ENCODE measurements at places on chromosomes 5 and 9.

DNA sequence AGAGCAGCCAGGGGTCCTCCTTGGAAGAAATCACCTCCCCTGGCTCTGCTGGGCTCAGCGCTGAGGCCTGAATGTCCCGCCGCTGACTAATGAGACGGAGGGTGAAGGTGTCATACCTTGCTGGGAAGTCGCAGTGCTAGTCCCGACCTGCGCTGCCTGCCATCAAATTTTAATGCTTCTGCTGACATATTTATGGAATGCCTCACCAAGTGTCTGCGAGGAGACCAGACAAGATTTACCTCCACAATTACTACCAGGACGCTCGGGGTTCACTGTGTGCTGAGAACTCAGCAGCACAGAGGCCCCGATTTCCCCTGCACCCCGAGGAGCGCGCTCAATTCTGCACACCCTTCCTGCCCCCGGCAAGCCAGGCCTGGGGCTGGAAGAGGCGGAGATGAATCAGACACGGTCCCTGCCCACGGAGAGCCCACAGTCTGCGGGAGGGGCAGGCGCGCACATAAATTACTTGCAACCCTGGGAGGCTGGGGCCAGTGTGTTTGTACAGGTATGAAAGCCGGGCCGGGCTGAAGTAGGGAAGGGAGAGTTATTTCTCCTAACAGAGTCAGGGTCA, 175.2 kb downstream of the PAX5 start:
- DNase-seq = no peak

GRCh38 chr5:146273109-146273508, 65.5 kb upstream of the POU4F3 start:
- DNase-seq = no peak

DNA sequence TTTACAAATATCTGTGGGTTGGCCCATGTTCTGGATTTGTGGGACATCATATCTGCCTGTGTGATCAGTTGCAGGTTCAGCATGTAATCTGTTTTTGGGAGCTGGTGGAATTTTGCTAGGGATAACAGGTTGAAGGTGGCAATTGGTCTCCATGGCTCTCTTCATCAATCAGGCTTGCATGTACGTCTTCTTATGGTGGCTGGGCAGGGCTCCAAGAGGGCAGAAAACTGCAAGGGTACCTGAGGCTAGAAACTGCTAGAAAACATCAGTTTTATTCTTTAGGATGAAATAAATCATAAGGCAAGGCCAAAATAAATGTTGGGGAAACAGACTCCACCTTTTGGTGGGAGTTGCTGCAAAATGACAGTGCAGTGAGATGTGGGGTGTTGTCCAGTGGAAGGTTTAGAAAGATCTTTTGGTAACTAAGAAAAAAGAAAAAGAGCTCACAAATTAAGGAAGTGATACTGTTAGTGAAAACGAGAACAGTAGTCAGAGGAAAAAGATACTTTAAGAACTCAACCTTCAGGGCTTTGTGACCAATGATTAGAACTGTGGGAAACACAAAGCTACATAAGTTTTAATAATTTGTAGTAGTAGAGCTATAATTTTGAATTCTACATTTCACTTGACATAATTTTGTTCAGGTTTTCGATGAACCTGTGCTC, 300.7 kb upstream of the IZUMO3 start:
- DNase-seq = no peak

GRCh38 chr9:89001917-89002540, 10.8 kb downstream of the S1PR3 start:
- no peak for DNase-seq

DNA sequence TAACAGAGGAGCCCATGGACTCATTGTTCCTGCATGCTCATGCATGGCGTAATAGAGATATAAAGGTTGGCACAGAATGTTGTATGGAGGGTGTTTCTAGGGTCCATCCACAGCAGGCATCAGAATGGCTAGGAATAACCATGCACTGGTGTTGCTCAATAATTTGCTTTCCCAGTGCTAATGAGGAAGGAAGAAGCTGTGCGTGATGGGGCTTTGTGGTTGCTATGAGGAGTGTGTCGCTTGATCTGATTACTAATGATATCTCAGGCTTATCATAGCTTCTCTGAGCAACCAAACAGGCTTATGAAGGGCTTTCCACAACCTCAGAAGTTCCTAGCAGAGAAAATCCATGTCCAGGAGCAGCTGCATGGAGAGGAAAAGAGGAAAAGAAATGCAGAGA, 151.3 kb upstream of the TRPC7 start:
- DNase-seq = no peak

DNA sequence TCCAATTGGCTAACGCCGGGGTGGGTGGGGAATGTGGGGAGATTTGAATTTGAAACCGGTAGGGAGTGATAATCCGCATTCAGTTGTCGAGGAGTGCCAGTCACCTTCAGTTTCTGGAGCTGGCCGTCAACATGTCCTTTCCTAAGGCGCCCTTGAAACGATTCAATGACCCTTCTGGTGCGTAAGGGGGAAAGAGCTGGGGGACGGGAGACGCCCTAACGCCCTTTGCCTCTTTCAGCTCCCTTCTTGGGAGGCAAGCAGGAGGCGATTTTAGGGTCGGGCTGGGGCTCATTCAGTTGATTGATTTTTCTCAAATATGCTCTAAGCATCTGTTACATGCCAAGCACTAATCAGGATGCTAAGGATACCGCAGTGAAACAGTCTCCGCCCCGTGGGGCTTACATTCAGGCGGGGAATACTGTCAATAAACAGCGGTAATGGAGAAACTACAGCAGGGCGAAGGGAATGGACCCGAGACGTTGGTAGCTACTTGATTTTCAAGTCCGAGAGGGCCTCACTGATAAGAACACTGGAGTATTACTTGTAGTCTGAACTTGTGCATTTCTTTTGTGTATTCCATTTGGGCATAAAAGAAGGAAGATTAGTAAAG, at the start of gene HMMR:
HMMR (plus strand) TSS at position 71 of the 610 bp plus-strand sequence; CDS start at position 132, 61 bp downstream.
- DNase-seq = no peak

GRCh38 chr9:124795881-124796431, 19.0 kb downstream of the OLFML2A start:
- DNase-seq = no peak

DNA sequence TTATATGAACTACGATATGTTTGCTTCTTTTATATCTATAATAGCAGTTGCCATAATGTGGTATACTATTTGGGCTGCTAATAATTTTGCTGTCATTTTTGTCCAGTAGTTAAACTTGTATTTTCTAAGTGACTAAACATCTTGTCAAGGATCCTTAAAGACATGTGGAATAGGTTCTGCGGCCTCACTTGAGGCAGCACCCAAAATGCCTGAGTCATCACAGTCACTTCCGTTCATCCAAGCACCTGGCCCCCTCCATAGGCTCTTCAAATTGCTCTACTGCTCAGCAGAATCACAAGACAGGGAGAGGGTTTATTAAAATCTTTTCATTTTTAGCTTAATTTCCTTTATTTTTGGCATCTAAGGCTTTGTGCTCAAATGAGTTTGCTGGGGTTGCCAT, 259.1 kb downstream of the AOPEP start:
- DNase-seq = no peak

DNA sequence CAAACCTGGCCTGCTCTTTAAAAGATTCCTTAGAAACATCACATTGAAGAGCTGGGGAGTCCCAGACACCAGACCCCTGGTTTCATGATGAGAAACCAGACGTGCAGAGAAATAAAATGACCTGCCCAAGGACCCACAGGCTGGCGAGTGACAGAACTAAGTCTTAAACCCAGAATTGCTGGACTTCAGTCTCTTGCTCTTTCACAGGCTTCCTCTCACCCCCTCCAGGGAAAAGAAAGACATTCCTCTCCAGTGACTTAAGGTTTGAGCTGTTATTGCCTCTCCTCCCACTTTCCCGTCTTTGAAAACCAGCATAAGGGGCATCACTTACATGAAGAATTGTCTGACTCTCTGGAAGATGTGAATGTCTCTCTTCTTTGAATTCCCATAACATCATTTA, 535.2 kb downstream of the IRX1 start:
- DNase-seq = no peak

DNA sequence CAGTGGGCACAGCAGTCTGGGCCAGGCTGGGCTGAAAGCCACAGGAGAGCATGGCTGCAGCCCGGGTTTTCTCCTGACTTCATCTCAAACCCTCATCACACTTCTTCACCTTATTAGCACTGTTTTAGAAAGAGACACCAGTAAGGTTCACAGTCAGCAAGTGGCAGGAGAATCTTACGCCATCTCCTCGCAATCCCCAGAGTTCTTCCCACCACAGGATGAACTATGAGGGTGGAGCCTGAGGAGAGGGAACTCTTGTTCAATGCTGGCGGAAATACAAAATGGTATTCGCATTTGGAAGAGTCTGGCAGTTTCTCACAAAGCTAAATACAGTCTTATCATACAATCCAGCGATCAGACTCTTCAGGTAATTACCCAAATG, 14.7 kb downstream of the BICD2 start:
- no peak for DNase-seq

- no peak for DNase-seq
These were observed 794 bp upstream of the DCAF12 start for GRCh38 chr9:34127035-34127948.

DNA sequence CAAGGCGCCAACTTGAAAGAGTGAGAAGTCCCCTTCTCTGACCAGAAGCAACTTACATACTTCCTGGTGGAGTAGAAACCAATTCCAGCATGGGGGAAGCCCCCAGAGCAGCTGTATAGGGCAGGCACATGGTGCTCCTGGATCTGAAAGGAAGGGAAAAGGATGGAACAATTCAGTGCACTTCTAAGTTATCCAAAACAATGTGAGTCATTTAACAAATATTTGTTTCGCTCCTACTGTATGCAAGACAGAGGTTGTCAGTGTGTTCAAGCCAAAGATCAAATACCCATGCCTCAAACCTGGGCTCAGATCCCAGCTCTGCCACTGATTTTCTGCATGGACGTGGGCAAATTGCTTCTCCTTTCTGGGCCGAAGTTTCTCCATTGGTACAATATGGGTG, 67.1 kb downstream of the LHX2 start:
- no peak for DNase-seq

Measured in stimulated activated CD8-positive, alpha-beta memory T cell treated with anti-CD3 and anti-CD28 coated beads, Interleukin-4, amount 100 ng/mL, for 1 hour (primary cell).